ENCODE measurements at places on chromosomes 2 and 18.

- DNase-seq = no peak
Observed at GRCh38 chr2:214035921-214036320, 374.9 kb upstream of the VWC2L start.

GRCh38 chr2:105442721-105443120 lies 43.9 kb upstream of the FHL2 start:
- DNase-seq = no peak

DNA sequence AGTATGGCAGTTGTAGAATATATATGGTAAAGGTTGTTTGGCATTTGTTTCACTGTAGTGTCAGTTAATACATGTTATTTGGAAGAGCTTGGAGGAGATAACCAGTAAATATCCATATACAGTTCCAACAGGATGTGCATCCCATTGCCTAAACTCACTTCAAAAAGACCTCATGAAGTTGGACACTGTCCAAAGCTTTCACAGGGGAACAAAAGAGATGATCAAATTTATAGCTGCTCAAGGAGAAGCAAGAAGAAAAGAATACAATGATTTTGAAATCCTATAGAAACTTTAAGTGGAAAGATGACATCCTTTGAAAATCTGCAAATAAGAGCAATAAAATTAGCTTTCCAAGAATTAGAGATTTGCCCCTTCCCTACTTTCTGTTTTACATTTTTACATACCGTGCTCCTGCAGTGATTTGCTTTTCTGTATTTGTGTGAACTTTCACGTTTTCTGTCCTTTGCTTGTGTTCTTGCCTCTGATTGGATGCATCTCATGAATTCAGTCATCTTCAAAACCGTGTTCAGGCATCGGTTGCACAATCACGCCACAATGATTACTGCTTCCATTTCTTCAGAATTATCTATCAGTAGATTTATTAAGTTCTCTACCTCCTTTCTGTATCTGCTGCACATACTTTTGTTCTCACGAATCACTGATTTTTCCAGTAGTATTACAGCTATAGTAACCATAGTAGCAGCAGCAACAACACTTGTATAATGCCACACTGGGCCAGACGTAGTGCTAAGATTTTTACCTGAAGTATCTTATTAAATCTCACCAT lies 83.8 kb downstream of the PARD3B start:
- DNase-seq = no peak

DNA sequence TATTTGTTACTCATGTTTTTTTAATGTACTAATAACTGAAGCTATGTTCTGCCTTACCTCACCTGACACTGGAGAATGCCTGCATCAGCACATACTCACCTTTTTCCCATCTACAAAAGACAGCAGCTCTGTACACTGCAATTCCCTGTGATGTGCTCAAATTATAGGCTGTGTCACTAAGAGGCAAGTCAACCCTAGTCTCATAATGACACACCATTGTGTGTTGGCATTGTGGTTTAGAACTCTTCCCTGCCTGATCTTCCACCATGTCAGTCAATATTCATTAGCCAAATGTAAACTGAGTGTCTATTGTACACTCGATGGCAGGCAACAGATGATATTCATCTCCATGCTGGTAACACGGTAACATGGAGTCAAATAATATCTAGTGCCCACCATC lies 332.1 kb upstream of the TCF4 start:
- DNase-seq = no peak

GRCh38 chr2:1627628-1628381 lies 116.5 kb downstream of the PXDN start:
- no peak for DNase-seq

DNA sequence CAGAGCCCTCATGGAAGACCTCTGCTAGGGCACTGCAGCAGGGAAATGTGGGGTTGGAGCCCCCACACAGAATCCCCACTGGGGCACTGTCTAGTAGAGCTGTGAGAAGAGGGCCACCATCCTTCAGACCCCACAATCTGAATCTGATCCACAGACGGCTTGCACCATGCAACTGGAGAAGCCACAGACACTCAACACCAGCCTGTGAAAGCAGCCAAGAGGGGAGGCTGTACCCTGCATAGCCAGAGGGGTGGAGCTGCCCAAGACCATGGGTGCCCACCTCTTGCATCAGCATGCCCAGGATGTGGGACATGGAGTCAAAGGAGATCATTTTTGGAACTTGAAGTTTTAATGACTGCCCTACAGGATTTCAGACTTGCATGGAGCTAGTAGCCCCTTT lies 6.5 kb downstream of the CD226 start:
- no peak for DNase-seq

DNA sequence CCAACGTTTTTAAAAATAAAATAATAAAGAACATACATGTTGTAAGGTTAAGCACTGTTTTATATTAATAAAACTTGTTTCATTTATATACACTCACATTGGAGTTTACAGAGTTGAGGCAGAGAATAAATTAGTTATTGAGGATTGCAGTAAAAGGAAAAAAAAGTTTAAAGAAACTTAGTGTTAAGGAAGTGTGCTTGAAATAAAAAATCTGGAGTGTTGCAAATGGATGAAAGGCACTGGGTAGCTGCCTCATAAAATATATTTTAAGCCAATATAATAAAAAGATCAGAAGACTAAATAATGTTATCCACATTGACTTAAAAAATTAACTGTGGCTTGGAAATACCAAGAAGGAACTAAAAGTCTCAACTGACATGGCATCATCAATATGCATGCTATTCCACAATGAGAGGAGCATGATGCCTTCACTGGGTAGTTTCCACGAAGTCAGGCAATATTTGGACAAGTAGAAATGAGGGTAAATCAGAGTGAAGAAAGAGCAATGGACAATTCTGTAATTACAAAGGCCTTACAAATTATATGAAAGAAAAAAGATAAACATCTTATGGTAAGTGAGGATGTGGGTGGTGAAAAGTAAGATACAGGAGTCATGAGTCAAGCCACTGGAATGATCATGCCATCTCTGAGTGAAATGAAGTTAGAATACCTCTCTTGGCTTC lies 2.5 kb downstream of the GALNT3 start:
- DNase-seq = peak; percentile 44

DNA sequence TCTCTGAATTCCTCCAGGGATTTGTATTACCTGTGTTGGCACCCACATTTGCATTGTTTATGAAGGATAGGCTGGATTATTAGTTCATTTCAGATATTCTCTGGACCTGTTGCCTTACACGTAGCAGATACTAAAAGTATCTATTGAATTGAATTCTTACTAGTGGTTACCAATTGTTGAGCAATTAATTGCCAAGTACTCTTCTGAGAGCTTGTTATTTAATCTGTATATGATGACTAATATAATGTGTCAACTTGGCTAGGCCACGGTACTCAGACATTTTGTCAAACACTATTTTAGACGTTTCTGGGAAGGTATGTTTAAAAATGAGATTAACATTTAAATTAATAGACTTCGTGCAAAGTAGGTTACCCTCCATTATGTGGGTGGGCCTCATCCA lies 2.5 kb upstream of the SPP2 start:
- DNase-seq = no peak

DNA sequence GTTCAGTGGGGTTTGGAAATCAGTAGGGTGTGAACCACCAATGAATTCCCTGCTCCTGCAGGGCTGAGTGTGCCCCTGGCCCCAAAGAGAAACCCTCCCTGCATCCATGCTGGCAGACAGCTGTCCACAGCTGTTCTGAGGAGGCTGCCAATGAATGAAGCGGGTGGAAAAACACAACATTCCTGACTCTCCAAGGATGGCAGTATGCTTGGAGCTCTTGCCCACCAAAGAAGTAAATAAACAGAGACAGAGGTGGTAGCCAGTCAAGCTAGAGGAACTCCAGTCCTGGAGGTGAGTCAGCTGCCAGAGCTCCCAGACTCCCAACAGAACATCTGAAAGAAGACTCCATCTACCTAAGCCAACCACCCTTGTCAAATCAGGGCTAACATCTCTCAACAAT lies 6.2 kb downstream of the ZBTB7C start:
- no peak for DNase-seq

- no peak for DNase-seq
Observed at GRCh38 chr2:74845991-74846390, 12.1 kb downstream of the HK2 start.

- no peak for DNase-seq
Observed at GRCh38 chr2:217647925-217648324, 354.9 kb downstream of the TNS1 start.

DNA sequence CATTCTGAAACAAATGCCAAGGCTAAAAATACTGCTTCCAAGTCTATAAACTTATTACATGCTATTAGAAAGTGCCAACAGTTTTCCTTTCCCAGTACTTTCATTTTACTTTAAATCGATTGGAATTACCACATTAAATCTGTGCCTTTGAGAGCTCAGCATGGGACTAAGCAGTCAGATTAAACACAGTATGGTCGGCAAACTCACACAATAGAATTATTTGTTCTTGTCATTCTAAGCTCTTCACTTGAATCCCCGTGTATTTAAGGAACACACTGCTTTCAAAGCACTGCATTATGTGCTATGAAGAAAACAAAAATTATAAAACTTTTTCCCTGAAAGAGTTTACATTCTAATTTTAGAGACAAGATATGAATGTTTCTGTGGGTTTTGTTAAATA lies 444.4 kb upstream of the SLC39A10 start:
- no peak for DNase-seq

- DNase-seq = peak; percentile 1
Observed at GRCh38 chr18:43271593-43272432, 5.5 kb downstream of the SYT4 start.

- no peak for DNase-seq
Observed at GRCh38 chr2:236041616-236042015, 126.6 kb downstream of the GBX2 start.

DNA sequence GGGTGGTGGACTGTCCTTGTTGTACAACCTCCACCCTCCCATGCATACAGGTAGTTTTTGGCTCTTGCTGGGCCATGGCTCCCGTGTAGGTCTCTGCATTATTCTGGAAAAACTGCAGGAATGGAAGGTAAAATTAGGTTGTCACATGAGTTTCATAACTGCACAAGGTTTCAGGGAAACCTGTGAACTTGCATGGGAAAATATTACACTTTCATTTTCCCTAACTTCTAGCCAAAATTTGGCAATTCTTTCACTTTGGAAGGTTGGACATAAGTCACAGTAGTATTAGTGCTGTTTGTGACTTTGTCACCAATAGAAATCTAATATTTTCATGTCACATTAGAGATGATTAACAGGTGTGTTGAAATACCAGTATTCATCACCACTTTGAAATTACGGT lies 118.1 kb upstream of the MGAT5 start:
- no peak for DNase-seq

DNA sequence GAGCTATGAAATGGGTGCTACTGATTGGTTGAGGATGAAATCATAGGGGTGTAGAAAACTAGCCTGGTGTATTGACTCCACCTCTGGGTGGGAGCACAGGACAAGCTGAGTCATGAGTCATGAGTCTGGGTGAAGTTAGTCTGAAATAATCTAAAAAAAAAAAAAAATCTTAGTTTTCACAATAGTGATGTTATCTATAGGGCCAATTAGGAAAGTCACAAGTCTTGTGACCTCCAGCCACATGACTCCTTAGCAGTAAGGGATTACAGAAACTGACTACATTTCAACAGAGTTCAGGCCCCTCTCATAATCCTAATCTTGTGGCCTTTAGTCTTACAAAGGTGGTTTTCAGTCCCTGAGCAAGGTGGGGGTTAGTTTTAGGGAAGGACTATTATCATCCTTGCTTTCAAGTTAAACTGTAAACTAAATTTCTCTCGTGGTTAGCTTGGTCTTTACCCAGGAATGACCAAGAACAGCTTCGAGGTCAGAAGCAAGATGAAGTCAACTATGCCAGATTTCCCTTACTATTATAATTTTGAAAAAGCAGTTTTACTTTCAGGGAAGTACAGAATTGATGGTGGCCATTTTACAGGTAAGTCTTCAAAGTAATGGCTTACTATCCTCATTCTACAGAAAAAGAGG lies 338.0 kb upstream of the GYPC start:
- DNase-seq = no peak

GRCh38 chr18:12048010-12048826 lies 45.4 kb upstream of the ANKRD62 start:
- DNase-seq = no peak

DNA sequence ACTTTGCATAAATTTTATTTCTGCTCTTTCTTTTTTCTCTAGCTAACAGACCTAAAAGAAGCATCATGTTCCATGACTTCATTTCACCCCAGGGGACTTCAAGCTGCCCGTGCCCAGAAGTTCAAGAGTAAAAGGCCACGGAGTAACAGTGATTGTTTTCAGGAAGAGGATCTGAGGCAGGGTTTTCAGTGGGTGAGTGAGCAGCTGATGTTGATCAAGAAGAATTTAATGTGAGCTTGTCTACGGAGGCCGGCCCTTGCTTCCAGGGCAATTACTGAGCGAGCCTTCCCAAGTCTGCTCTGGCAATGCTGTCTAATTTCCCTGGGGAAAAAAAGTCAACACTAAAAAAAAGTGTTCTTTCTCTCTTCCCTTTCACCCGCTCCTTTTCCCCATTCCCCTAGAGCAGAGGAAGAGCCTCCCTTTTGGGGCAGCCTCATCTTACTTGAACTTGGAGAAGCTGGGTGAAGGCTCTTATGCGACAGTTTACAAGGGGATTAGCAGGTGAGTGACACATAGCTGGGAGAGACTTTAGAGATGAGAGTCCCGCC lies 1.2 kb downstream of the CDK15 start:
- DNase-seq = no peak

DNA sequence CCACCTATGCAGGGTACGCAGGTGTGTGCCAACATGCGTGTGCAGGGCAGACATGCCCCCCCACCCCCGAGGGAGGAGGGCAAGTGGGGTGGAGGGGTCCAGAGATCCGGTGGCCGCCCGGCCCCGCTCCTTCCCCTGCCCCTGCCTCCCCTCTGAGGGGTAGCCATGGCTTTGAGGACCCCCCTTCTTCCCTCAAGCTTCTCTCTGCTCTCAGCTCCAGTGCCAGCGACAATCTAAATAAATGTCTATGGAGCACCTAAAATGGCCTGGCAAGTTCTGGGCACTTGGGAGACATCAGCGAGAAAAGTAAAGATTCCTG lies 91.9 kb downstream of the ZFP36L2 start:
- DNase-seq = no peak

DNA sequence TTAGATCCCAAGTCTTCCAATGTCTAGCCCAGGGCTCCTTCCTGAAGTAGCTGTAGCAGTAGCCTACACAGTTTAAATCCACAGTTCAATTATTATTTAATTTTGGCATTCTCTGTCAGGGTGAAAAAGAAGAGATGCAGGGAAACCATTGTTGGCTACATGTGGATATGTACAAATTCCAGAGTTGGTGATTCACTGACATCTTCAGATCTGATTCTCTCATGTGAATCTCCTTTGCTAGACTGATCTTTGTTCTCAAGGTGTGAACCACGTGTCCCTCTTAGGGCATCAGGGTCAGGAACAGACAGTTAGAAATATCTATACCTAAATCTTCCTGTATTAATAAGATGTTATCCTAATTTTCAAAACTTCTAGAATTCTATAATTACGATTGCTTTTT lies 36.7 kb downstream of the ADCYAP1 start:
- DNase-seq = no peak

DNA sequence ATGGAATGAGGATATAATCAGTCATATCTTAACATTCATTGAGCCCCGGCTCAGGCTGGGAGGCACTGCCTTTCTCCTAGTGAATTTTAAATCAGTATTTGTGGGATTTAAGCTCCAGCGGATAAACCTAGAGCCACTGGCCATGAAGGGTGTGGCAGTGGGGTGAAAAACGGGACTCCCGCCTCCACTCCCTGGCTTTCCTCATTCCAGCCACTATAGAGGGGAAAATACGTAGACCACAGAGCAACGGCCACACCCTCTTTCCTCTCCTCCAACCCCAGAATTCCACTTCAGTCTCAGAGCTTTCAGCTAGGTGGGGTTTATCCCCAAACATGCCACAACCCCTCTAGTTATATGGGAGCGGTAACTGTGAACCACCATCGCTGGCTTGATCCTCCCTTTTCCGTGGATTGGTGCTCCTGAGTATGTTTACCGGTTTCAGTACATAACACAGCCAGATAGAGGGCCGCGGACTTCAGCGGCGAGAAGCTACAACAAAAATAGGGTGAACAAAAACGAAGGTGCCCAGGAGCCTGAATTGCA lies 70.6 kb upstream of the ITGB6 start:
- no peak for DNase-seq
